ENCODE measurements at places on chromosomes 1 and 21.

GRCh38 chr1:111758373-111758772 is 2.7 kb downstream of the DDX20 start:
- DNase-seq: no peak

GRCh38 chr1:65674522-65674921 is 118.2 kb upstream of the PDE4B start:
- no peak for DNase-seq

DNA sequence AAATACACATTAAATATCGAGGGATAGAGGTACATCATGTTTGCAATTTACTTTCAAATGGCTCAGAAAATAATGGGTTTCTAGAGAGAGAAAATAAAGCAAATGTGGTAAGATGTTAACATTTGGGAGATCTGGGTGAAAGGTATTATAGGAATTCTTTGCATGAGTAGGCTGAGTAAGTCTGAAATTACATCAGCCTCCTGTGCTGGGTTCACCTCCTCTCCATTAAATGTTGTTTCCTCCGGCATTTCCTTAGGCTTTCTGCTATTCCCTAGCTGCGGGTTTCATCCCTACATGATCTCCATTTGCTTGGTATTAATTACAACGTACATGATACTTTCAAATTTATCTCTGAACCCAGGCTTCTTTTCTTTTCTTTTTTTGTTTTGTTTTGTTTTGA is 31.6 kb downstream of the ZMYND12 start:
- DNase-seq: no peak

- DNase-seq: no peak
Observed at GRCh38 chr1:178940068-178940765, 69.3 kb upstream of the ANGPTL1 start.
